Activated CD4-positive, alpha-beta T cell treated with anti-CD3 and anti-CD28 coated beads, Interleukin-2, amount 50 U/mL, for 4 hours (primary cell): ENCODE measurements at places on chromosomes 11 and 22.

GRCh38 chr11:108975641-108976071 lies 310.8 kb downstream of the DDX10 start:
- no peak for DNase-seq

- DNase-seq = no peak
These were observed 201.6 kb upstream of the B3GAT1 start for GRCh38 chr11:134613646-134614045.

DNA sequence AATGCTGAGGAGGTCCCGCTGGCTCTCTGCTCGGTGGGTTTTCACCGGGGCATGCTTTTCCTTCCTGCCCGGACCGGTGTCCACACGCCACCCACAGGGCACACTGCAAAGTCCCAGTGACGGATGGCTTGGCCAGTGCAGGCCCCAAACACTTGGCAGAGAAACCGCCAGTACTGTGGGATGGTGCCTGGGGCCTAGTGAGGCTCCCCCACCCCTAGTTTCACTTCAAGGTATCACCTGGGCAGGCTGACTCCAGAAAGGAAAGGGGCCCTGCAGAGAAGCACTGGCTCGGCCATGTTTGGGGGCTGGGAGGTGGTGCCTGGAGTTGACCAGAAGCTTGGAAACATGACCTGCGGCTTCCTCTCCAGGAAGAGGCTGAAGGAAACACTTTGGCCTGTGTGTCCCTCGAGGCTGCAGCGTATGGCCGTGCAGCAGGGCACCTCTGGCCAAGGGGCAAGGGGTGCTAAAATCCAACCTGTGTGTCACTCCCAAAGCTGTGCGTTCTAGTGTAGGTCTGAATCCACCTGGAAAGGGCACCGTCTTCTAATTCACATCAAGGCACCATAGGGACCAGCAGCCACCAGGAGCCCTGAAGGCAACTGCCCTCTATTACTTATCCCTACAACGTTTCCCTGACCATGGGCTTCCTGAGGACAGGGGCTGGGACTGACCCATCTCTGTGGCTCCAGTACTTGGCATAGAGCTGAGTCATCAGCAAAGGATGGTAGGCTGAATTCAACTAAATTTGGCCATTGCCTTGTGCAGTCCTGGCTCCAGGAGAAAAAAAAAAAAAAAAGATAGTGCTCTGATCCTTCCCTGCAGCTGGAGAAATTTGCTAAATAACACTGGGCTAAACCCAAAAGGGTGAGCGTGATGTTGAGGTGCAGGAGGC lies 22.6 kb downstream of the TPBGL start:
- no peak for DNase-seq

GRCh38 chr11:47631473-47631872 lies 10.9 kb downstream of the MTCH2 start:
- no peak for DNase-seq

DNA sequence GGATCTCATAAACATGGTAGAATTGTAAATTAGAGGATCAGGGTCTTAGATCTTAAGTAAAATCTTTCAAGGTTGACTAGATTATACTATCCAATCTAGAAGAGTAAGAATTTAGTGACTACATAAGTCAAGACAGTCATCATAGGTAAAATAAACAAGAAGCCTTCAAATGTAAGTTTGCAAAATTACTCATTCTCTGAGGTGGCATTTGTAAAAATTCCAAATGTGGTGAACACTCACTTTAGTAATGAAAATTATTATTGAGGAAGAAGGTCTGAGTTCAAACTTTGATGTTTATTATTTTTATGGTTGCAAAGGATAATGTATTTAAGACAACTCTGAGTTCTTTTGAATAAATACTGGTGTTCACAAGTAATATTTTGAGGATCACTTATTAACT lies 4.6 kb downstream of the HYLS1 start:
- no peak for DNase-seq

- DNase-seq = no peak
These were observed 18.2 kb downstream of the DAGLA start for GRCh38 chr11:61698173-61698948.

DNA sequence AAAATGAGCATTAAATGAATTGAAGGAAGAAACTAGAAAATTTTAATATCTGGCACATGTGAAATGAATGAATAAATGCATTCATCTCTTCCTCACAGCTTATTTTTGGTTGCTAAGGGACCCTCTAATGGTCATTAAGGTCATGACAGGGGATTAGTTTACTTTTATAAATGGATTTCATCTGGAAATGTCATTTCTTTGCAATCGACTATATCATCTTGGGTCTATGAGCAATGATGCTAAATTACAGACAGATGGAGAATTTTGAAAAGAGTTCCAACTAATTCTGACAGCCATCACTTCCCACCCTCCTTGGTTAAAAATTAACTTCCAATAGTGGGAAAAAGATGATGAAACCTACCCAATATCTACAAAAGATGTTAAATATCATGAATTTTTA lies 98.0 kb downstream of the KIF18A start:
- no peak for DNase-seq
